ENCODE measurements at places on chromosomes 7 and 10.

GRCh38 chr7:13628239-13629001 is 361.0 kb downstream of the ETV1 start:
- DNase-seq: no peak

DNA sequence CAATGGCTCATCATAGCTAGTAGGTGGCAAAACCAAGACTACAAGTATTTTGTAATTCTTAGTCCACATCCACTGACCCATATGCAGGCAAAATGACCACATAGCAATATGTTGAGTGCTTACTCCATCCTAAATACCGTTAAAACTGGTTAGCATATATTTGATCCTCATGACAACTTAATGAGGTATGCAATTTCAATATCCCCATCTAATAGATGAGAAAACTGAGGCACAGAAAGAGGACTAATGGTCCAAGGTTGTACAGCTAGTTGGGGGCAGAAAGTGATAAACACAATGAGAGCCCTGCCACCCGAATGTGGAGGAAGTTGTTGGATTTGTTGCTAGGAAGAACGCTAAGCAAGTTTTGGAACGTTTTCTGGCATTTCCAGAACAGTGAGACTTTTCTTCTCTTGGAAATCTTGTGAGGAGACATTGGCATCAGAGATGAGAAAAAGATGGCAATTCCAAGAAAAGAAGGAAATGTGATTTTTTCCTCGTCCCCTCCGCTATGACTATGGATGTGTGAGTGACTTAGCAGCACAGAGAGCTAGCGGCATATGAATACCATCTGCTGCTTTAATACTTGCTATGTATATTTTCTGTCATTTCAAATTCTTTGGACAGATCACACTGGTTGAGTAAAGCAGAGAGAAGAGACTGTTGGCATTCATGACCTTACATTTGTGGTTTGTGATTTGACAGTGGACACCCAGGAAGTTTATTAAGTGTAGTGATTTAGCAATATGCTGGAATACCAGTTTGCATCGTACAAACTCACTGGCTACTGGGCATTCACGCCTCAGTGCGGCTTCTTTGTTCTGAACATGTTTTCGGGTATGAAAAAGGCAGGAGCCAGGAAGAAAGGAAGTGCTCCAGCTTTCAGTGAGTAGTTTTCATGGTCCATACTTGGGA is 51.5 kb downstream of the NRCAM start:
- DNase-seq: no peak

DNA sequence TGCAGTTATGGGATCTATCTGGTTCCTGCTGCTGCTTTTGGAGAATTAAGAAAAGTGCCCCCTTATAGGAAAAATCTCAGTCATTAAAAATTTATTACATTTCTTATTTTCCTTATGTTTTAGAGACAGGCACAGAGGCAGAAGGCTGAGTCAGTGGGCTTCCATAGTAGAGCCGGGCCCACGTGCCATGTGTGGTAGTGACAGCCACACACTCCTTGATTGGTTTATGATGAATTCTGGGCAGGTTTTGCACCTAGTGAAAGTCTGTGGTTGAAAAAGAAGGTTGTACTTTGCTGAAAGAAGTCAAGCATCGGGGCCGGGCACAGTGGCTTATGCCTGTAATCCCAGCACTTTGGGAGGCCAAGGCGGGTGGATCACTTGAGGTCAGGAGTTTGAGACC is 109.9 kb downstream of the FANK1 start:
- DNase-seq: no peak

GRCh38 chr7:96901822-96902445 is 103.4 kb upstream of the DLX6 start:
- no peak for DNase-seq

DNA sequence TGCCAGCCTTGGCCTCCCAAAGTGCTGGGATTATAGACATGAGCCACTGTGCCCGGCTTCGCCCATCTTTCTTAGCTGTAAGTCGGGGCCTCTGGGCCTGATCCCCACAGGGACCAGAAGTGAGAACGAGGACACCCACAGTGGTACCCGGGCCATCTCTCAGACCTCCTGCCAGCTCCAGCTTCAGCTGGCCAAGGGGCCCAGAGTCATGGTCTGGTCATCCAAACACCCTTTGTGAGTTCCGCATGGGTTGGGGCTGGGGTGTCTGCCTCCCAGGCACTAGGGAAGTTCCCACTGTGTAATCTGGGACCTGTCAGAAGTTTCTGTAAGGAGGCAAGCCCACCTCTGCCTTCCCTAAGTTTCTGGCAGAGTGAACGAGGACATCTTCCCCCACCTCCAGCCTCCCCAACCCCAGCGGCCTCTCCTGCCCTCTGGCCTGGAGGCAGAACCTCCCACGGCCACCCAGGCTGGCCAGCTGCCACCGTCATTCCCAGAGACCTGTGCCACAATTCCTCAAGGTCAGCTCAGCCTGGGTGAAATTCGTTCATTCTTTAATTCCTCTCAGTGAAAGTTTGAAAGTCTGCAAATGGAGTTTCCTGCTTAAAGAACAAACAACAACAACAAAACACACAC is 19.5 kb upstream of the FOXL3 start:
- no peak for DNase-seq

GRCh38 chr10:6140965-6141295 is 52.1 kb downstream of the RBM17 start:
- DNase-seq: no peak

- no peak for DNase-seq
Measured at GRCh38 chr7:157969995-157970394, 617.6 kb downstream of the PTPRN2 start.

DNA sequence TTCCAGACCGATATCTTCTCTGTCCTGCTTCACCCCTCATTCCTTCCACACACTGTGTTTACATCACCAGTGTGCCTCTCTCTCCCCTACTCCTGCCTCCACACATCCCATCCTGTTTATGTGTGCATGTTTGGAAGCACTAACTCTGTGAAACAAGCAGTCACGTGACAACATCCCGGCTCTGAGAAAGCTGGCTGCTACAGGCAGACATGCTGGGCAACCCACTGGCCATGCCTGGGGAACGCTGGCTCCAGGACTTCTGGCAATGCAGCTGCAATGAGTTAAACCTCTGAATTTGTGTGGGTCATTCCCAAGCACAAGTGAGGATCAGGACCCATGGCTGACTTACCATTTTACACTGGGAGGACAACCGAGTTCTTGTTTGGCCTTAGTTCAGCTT is 74.0 kb downstream of the WNT2 start:
- no peak for DNase-seq

- DNase-seq: no peak
Measured at GRCh38 chr10:97607095-97607636, 17.6 kb downstream of the C10orf62 start.

DNA sequence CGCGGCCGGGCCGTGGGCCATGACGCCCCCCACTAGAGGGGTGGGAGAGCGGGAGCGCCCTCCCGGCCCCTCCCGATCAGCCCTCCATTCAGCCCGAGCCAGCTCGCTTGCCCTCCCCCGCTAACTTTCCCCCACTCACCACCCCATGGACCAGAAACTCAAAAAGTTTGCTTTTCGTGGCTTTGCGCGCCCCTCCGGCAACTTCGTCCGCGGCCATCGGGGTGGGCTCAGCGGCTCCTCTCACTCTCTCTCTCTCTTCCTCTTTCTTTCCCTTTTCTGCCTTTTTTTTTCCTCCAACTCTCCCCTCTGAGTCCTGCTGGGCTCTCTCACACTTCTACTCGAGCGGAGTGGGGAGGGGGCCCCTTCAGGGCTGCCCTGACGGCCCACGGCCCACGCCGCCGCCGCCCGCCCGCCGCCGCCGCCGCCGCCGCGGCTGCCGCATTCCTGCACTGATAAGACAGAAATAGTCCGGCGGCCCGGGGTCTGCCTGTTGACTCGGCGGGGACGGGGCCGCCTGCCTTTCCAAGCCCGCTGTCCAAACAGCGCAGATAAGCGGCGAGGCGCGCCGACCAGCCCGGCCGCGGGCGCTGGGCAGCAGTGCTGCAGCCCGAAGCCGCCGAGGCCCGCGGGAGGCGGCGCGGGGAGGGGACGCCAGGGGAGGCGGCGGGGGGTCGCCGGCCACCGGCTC is at the start of gene SMARCD3:
TSS of gene SMARCD3 (minus strand) at position 349 of the 688 bp plus-strand sequence. CDS start at position 217, 132 bp downstream.
- DNase-seq: no peak

DNA sequence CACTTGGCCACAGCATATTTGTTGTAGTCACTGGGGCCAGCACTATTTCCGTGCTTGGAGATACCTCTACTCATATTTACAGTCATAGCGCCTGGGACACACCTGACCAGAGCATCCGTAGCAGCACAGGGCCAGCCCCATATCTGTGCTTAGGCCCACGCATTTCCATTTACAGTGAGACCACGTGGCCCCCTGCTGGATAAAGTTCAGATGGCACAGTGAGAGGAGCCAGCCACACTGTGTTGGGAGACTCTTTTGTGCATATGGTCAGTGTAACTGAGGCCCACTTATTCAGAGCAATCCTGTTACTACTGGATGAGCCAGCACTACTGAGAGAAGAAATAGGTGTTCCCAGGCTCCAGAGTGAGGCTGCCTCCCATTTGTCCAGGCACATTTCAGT is 455.3 kb downstream of the REEP3 start:
- DNase-seq: peak; percentile 15

DNA sequence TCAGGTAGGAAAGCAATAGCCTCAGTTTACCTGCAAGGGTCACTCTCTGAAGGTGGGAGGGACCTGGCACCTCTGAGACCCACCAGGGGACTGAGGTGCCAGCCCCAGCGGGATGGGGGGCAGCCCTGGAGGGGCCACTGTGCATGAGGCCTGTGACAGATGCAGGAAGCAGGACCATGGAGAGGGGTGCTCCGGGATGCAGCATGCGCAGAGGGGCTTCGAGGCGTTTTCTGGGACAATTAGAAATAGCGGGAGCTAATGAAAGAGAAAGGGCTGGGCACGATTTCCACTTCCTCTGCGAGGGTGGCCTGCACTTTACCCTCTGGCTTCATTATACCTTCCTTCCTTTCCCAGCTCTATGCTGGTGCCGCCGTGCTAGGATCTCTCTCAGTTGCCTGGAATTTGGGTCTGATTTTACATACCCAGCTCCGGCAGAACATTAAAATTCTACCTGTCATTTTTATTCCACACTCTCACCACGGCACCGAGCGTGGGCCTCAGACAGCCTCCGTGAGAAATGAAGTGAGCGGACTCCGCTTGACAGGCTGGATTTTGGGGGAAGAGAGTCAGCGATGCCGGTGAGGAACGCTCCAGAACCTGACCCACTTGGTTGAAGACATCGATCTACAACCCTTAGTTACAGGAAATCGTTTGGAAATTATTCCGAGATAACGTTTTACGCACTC is 333.9 kb upstream of the PFKP start:
- DNase-seq: no peak

- no peak for DNase-seq
Measured at GRCh38 chr7:151888079-151889067, 11.5 kb upstream of the PRKAG2 start.

- DNase-seq: peak; percentile 17
Measured at GRCh38 chr10:63515002-63515763, 6.0 kb upstream of the REEP3 start.

DNA sequence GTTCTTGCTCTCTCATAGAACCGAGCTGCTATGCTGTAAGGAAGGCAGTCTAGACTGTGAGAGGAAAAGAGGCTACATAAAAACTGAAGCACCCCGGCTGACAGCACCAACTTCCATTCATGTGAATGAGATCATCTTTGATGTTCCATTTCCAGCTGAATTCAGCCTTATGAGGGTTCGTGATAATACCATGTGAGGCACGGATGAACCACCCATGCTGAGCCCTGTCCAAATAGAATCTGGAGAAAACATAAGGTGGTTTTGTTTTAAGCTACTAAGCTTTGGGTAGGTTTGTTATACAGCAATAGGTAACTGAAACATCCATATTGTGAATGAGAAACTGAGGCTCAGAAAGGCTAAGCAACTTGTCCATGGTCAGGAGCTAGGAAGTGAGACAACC is 6.9 kb upstream of the VAX1 start:
- DNase-seq: no peak

- DNase-seq: no peak
Measured at GRCh38 chr7:99693427-99694200, 13.8 kb upstream of the CYP3A5 start.

- no peak for DNase-seq
Measured at GRCh38 chr10:76031769-76032699, 600.6 kb downstream of the LRMDA start.

DNA sequence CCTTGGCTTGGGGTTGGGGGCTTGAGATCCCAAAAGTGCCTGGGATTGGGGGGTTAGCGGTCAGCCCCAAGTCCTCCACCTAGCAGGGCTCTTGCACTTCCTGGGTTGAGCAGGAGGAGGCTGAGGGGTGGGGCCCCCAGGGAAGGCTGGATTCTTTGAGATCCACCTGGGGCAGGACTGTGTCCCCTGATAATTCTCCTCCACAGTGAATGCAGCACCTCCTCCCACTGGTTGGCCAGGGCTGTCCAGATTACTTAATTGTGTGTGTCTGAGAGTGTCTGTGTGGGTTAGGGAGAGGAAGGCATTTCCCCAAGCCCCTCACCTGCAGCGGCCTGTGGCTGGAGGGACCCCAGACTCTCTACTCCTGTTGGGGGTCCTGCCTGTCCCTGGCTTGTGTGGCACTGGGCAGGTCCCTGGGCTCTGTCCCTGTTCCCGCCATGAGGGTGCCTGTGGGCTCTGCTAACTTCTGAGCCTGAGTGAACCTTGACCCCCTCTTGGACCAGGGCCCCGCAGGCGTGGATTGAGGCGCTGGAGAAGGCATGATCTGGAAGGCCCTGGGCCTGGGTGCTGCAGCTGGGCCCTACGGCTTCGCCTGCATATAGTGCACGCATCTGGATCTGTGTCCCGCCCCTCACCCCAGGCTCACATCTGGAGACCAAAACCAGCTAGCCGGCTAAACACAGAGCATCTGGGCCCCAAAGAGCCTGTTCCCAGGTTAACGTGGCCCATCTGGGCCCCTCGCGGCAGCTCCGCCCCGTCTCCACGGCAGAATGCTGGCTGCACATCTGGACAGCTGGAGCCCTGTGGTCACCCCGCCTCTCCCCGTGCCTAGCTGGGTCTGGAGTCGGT is 10.4 kb downstream of the TMEM270 start:
- DNase-seq: no peak

GRCh38 chr10:110091830-110092229 is 84.0 kb downstream of the ADD3 start:
- no peak for DNase-seq

DNA sequence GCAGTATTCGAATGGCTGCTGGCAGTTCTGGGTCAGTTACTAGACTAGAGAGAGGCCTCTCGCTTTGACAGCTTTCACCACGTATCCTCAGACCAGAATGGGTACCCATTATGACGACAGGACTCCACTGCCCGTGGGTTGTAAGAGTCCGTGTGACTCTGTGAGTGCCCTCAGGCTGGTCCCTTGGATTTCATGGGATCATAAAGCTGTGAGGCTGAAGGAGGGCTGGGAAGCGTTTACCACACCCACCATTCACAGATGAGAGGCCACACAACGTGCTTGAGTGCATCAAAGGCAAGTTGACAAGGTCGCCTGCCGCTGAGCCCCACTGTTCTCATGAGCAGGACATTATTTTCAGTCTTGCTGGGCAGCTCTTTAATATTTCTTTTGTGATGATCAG is 87.2 kb downstream of the EZH2 start:
- DNase-seq: no peak
